ENCODE measurements at places on chromosomes 4 and X.

DNA sequence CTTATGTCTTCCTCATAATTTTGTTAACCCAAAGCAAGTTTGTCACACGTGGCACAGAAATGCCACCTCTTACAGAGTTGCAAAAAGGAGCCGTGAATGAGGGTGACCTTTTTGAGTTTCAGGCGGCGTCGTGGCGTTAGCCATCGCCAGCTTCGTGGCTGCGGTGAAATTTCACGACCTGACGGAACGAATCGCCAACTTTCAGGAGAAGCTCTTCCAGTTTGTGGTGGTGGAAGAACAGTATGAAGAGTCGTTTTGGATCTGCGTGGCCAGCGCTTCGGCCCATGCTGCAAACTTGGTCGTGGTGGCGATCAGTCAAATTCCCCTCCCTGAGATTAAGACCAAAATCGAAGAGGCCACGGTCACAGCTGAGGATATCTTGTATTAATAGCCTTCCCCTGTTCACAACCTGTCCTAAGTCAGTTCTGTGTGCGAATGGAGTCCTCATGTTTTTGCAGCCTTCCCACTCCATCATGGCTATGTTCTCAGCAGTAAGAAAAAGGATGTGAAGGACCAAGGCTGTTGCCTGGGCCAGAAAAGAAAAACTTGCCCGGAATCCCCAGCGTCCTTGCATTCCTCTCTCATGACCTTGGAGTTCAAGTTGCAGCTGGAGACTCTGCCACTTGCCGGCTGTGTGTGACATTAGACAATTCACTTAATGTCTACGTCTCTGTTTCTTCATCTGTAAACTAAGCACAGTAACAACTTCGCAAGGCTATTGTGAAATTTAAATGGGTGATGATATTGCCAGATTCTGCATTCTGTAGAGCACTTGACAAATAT lies 11.9 kb downstream of the CLRN2 start:
- DNase-seq, result no peak

DNA sequence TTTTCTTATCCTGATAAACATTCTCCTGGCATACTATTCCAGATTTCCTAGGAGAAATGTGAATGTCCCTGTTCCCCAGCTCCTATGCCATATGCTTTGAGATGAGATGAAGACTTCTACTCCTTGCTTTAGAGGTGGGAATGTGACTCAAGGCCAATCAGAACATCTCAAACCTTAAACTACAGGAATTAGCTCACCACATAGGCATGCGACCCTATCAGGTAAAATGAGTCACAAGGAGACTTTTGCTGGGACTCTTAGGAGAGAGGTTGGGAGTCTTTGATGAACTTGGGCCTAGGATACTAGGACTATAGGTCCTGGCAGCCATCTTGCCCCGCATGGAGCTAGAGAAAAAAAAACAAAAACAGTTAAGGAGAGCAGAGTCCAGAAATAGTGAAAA lies 5.8 kb upstream of the USO1 start:
- no peak for DNase-seq

DNA sequence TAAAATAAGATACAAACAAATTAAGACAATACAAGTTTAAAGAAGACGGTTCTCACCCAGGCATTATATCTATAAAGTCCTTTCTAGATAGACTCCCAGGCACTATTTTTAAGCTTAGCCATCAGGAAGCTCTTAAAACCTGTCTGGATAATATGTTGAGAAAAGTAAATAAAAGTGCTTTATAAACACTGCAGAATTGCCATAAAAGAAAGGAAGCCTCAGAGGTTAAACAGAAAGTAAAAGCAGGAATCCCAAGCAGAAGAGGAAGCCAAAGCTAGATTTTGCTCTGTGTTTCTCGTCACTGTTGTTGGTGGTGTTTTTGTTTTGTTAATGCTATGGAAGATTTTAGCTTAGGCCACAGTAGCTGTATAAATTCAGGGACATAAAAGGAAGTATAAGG lies 1267.3 kb downstream of the PCDH19 start:
- no peak for DNase-seq

DNA sequence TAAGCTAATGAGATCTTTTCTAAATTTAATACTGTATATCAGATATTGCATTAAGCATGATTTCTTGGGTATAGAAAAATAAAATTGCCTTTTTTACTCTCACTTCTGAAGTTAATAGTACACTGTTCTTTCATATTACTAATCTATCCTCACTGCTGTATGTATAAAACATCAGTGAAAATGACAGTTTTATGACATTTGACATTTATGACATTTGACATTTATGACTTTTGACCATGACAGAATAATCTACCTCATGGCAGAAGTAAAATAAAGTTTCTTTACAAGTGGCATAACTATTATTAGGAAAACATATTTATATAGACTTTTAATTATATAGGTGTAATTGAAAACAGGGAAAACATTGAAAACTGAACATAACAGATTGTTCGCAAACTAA lies 13.3 kb downstream of the GRID2 start:
- DNase-seq, result no peak

GRCh38 chr4:161987611-161988010 lies 176.2 kb downstream of the FSTL5 start:
- DNase-seq, result no peak

GRCh38 chrX:542179-542578 lies 88.4 kb upstream of the SHOX start:
- DNase-seq, result no peak

DNA sequence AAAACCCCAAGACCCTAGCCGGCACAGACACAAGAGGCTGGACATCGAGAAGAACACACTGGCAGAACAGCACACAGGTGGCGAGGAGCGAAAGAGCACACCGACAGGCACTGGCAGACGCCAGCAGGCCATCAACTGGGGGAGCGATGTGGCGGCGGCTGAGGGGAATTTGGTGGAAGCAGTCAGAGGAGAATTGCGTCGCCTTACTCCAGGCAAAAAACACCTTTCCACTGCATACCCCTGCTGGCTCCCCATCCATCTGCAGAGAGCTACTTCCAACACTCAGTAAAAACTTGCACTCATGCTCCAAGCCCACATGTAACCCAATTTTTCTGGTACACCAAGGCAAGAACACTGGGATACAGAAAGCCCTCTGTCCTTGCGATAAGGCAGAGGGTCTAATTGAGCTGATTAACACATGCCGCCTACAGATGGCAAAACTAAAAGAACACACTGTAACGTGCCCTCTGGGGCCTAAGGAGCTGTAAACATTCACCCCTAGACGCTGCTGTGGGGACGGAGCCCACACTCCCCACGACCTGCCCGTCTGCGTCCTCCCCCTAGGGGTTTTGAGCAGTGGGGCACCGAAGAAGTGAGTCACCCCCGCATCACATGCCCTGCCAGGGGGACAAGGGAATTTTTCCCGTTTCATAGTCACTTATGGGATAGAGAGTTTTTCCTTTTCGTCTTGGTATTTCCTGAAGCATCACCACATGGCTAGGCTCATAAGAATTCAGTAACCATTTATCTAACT lies 262.3 kb downstream of the KCTD8 start:
- no peak for DNase-seq

DNA sequence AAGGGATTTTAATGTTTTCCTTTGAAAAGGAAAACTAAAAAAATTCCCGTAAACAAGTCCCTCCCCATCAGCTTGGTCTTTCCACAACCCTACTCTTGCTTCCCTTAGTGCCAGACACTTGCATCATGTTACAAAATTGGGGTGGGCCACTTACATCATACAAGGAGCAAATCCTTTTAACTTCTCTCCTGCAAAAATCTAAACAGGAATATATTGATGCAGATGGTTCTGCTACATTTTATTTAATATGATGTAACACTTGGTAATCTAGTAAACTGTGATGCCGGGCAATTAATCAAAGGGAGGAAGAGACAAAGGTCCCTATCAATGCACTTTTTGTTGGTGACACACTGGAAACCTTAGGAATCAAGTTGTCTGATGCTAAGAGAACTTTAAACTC lies 125.3 kb downstream of the UBE2K start:
- peak; percentile 81 for DNase-seq

- DNase-seq, result peak; percentile 81
These were observed 24.3 kb downstream of the IRF2 start for GRCh38 chr4:184450045-184450444.

DNA sequence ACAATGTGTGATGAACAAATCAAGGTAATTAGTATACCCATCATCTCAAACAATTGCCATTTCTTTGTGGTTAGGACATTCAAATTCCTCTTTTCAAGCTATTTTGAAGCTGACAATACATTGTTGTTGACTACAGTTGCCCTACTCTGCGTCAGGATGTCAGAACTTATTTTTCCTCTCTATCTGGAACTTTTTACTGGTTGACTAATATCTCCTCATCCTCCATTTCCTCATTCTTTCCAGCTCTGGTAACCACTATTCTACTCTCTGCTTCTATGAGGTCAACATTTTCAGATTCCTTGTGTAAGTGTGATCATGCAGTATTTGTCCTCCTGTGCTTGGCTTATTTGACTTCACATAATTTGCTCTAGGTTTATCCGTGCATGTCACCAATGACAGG lies 240.5 kb upstream of the HS3ST1 start:
- no peak for DNase-seq

DNA sequence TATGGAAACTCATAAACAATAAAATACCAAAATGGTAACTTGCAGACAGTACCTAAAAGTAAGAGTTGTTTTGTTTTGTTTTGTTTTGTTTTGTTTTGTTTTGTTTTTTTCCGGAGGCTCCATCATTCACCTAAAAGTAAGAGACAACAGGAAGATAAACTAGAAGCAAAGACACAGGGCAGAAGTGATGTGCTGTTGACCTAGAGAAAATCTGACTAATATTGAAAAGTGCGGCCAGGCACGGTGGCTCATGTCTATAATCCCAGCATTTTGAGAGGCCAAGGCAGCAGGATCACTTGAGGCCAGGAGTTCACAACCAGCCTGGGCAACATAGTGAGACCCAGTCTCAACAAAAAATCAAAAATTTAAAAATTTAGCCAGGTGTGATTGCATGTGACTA lies 5.6 kb upstream of the CENPC start:
- no peak for DNase-seq

DNA sequence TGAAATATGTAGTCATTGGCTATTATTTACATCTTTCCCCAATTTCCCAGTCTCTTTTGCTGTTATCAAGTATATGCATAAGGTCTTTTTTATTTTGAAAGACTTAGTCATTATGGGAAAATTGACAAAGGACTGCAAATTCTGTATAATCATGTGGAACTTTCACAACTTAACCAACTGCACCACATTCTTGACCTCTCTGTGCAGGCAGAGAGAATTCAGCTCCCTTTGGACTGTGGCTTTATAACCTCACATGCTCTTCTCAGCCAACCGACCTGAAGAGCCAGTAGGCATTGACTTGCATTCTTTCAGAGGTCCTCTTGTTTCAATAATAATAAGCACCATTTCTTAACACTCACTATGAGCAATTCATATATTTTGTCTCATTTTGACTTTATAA lies 66.9 kb downstream of the ANXA3 start:
- DNase-seq, result peak; percentile 61

- DNase-seq, result peak; percentile 58
These were observed 13.9 kb downstream of the TMSB4X start for GRCh38 chrX:12988797-12989196.

DNA sequence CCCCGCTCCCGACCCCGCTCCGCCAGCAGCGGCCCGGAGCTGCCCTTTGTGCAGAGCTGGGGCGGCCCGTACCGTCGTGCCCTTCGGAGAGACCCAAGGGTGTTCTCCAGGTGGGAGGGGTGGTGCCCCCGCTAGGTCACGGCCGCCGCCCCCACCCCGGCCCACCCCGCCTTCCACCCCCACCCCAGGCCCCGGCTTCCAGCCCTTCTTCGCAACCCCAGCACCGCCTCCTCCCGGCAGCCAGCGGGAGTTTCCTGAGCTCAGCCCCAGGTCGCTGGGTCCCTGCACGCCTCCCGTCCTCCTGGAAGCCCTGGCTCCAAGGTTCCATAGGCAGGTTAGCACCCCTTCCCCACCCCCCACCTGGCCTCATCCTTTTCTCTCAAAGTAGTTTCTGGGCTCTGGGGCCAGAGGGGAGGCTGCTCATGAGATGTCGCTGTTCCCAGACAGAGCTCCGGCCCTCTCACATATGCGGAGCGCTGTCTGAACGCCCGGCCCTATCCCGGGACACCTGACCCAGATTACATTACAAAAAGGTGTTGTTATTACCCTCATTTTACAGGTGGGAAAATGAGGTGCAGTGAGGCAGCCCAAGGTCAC lies 25.2 kb upstream of the FGFR3 start:
- peak; percentile 31 for DNase-seq

GRCh38 chrX:134600714-134601113 lies 57.6 kb downstream of the PLAC1 start:
- DNase-seq, result peak; percentile 67

GRCh38 chrX:23832721-23833120 lies 49.7 kb downstream of the SAT1 start:
- no peak for DNase-seq

DNA sequence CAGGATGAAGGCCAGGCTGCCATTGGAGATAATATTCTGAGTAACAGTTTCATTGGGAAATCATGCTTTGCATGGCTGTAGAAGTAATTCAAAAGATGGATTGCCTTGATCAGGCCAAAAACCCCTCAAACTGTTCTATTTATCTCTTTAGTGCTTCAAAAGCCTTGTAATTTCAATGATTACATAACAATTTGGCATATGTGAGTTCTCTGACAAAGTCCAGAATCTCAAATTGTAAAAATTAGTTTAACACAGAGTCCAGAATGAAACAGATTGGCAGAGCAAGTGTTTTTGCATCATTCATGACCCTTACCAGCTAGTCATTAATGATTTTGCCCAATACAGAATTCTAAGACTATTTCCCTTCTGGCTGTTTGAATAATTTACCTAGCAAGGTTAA lies 347.3 kb downstream of the SPRY1 start:
- no peak for DNase-seq

DNA sequence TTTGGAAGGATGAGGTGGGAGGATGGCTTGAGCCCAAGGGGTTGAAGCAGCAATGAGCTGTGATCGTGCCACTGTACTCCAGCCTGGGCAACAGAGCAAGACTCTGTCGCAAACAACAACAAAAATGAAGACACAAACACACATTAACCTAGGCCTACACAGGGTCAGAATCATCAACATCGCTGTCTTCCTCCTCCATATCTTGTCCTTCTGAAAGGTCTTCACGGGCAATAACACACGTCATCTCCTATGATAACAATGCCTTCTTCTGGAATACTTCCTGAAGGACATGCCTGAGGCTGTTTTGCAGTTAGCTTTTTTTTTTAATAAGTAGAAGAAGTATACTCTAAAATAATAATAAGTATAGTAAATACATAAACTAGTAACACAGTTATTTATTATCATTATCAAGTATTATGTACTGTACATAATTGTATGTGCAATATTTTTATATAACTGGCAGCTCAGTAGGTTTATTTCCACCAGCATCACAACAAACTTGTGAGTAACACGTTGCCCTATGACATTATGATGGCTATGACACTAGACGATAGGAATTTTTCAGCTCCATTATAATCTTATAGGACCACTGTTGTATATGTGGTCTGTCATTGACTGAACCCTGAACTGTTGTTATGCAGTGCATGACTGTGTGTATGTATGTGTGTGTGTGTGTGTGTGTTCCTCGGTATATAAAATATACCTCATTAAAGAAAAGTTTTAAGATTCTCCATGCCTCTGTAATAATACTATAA lies 69.2 kb upstream of the MAML3 start:
- no peak for DNase-seq

DNA sequence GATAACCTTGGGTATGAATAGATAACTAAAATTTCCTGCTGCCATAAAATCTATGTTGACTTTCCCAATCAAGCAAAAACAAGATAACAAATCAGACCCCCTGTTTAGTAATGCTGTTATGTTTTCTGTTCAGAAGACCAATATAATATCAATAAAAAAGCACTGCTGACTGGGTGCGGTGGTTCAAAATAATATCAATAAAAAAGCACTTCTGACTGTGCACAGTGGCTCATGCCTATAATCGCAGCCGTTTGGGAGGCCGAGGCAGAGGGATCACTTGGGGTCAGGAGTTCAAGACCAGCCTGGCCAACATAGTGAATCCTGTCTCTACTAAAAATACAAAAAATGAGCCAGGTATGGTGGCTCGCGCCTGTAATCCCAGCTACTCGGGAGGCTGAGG lies 36.7 kb downstream of the ANTXR2 start:
- DNase-seq, result no peak

Data from AG10803 (cell line).